Uterus (tissue), 4 donors: ENCODE measurements at places on chromosomes 7 and 10.

GRCh38 chr7:72403458-72404076 lies 8.6 kb downstream of the CALN1 start:
- DNase-seq = no peak

DNA sequence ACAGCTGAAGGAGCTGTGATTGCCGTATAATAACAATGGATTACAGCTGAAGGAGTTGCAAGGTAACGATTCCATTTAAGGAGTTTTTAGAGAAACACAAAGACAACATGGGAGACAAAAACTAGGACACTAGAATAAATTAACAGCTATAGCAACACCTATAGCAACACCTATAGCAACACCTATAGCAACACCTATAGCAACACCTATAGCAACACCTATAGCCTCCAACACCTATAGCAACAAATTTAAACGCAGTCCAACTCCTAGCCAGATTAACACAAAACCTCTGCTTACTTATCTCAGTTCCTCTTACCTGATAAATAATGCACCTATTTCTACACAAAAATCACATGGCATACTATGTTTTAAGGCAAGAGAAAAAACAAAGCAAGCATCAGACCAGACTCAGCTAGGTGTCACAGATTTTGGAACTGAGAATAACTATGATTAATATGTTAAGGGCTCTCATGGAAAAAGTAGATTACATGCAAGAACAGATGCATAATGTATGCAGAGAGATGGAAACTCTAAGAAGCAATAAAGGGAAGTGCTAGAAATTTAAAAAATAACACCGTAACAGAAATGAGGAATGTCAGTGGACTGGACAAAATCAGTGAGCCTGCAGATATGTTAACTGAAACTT lies 55.7 kb upstream of the SRPK2 start:
- DNase-seq = no peak

- no peak for DNase-seq
Observed at GRCh38 chr7:74672343-74672915, 14.9 kb downstream of the GTF2I start.

- DNase-seq = no peak
Observed at GRCh38 chr10:118583611-118584010, 11.8 kb downstream of the PRLHR start.

DNA sequence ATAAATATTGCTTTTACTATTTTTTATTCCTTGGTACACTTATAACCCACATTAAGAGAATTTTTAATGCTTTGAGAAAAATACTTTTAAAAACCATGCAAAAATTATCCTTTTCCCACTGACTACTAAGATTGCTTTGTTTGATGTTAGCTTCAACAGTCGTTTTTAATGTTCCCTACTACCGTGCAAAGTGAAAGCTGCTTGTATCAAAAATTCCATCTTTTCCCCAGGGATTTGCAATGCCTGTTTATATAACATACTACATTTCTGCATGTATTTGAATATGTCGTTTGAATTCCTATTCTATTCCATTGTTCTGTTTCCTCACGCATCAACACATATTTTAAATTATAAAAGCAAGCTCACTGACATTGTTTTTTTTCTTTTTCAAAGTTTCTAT lies 54.4 kb downstream of the TFPI2 start:
- no peak for DNase-seq

- no peak for DNase-seq
Observed at GRCh38 chr7:129664029-129665012, 52.8 kb downstream of the NRF1 start.

- DNase-seq = no peak
Observed at GRCh38 chr7:84195295-84196060, 889 bp upstream of the SEMA3A start.

DNA sequence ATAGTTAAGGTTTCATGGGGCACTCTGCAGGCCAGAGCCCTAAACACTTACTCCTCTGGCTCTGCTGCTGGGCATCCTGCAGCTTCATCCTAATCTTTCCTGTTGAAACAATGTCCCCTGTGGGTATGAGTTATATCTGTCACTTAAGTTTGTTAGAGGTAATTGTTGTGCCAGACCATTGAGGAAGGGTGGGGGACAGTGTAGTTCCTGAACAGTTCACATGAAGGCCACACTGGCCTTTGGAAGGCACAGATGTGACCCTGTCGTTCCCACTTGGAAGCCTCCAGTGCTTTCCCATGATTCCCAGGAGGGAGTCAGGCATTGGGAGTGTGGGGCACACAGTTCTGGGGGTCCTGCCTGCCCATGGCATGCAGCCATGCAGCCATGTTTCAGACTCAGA lies 65.3 kb downstream of the WDFY4 start:
- no peak for DNase-seq

- no peak for DNase-seq
Observed at GRCh38 chr7:155882596-155882995, 70.3 kb upstream of the SHH start.

DNA sequence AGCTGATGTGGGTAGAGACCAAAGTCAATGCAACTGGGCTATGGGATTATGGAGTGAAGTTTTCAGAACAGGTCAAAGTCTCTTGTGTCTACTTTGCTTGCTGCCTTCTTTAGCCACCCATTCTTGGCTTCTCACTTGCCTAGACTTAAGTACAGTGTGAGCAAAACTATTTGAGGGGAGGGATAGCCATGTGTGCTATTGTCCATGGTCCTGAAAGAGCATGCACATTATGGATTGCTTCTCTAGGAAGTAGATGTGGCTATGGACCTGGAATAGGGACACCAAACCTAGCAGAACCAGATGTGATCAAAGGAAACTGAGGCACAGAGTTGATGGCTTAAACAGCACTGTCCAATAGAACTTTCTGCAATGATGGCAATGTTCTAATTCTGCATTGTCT lies 81.9 kb upstream of the ZNF800 start:
- no peak for DNase-seq

DNA sequence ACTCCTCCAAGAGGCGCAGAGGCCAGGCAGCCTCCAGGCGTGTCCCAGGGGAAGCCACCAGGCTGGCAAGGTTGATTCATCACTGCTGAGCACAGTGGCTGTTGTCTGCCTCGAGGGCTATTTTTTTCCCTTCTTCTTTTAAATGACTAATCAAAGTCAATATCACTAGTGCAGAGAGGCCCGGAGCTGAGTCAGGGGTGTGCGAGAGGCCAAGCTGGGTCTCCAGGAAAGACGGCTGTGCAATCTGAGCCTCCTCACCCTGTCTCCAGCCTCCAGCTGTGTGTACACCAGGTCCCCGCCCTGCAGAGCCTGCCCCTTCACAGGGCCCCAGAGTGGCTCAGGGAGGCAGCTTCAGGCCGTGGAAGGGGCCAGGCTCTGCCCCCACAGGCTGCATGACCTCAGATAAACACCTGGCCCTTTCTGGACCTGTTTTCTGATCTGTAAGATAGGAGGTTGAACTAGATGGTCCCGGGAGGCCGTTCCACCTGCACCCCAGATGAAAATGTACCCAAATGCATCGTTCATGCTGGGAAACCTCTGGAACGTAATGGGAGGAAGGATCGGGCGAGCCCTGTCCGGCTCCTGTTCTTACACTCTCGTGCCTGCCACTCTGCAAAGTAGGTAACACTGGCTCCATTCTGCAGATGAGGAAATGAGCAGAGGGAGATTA lies 3.7 kb downstream of the STX1A start:
- no peak for DNase-seq

- no peak for DNase-seq
Observed at GRCh38 chr7:87886875-87887274, 10.6 kb downstream of the DBF4 start.

GRCh38 chr10:1241322-1241890 lies 185.2 kb downstream of the WDR37 start:
- DNase-seq = no peak

DNA sequence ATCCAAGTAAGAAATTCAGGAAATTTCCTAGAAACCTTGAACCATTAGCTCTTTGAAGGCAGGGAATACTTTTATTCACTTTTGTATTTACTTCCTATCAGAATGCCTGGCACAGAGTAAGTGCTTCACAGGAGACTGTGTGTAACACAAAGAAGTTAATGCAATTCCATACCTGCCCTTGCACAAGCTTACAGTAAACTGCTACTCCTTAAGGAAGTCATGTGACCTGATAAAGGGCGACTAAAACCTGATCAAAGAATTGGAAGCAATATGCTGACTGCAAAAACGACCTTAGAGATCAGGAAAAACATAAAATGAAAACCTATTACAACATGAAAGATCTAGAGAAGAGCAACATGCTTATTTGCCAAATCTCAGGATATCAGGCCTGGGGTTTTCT lies 178.2 kb upstream of the HPS1 start:
- no peak for DNase-seq

DNA sequence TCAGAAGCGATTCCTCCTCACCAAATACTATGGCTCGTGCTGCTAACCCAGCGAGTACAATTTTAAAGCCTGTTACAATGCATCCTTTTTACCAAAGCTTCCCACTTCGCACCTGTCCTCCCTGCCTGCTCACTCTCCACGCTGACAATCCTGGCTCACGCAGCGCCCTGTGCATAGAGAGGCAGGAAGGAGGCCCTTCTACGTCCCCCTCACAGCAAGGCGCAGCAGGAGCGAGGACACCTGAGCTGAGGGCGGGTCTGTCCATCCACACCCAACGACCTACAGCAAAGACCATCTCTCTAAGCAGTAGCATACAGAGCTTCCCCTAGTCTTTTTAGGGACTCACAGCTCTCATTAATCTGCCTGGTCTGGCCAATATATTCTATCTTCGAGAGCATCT lies 46.0 kb downstream of the MKI67 start:
- no peak for DNase-seq

- DNase-seq = no peak
Observed at GRCh38 chr10:100805543-100806355, 60.4 kb downstream of the PAX2 start.

DNA sequence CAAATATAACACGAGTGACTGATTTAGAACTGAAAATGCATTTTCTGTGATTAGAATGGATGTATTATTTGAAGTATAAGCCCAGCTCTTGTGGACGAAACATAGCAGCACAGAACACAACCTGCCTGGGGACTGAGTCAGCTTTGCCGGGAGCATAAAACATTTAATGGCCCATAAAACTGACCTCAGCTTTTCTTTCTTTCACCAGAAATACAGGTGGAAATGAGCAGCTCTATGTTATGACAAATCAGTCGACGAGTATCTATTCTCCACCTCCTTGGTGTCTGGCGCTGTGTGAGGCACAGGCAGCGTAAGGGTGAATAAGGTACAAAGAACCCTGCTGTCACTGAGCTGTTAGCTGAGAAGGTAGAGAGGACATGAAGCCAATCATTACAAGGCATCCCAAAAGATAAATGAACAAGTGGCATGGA lies 471.6 kb upstream of the AKR1E2 start:
- DNase-seq = no peak
